Vagina (tissue), 2 donors: ENCODE measurements at places on chromosomes 6 and 20.

- no peaks in the 10 kb centered on the region for H3K4me1 ChIP-seq
- DNase-seq, result no peak
- no peak overlapping the region for H3K4me3 ChIP-seq
Measured at GRCh38 chr6:15628499-15629131, 34.2 kb downstream of the DTNBP1 start.

GRCh38 chr6:27893836-27894807, 18.1 kb downstream of the OR2B2 start:
- peaks cover 39% of the 10 kb centered on the region for H3K4me1 ChIP-seq
- H3K27me3 ChIP-seq, result no peaks in the 10 kb centered on the region
- H3K4me3 ChIP-seq, result peak overlapping the region; percentile 66
- peak overlapping the region; percentile 91 for H3K27ac ChIP-seq

- H3K4me1 ChIP-seq, result no peaks in the 10 kb centered on the region
- H3K27me3 ChIP-seq, result no peaks in the 10 kb centered on the region
- H3K27ac ChIP-seq, result no peak overlapping the region
- no peak for DNase-seq
- H3K4me3 ChIP-seq, result no peak overlapping the region
Measured at GRCh38 chr6:26206868-26207801, 119.9 kb downstream of the HFE start.

DNA sequence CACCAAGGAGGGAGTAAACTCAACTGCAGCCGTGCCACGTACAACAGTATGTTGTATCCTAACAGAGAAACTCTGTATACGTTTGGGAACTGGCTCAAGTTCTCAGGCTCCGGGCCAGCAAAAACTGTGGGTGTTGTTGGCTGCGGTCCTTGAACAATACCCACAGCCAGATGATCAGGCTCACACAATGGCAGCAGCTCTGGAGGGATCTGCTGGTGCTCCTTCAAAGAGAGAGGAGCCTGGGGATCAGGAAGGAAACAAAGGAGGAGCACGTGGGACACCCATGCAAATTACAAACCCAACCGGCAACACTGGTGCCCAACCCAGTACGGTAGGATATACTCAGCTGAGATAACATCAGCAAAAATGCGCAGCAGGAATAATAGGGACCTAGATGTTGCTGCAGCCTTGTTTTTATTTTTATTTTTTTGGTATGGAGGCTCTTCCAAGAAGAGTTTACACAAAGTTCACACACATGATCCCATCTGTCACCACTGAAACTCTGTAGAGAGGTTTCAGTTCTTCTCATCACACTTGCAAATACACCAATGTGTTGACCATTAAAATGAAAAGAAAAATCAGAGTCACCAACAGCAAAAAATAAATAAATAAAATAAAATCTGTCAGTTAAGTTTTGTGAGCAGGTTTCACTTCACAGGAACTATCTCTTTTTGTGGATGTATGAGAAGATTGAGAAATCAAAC, 41.2 kb upstream of the PDE10A start:
- H3K27me3 ChIP-seq, result no peaks in the 10 kb centered on the region
- H3K36me3 ChIP-seq, result no peaks in the 10 kb centered on the region
- H3K27ac ChIP-seq, result no peak overlapping the region
- H3K4me1 ChIP-seq, result peaks cover 8% of the 10 kb centered on the region
- H3K4me3 ChIP-seq, result no peak overlapping the region

DNA sequence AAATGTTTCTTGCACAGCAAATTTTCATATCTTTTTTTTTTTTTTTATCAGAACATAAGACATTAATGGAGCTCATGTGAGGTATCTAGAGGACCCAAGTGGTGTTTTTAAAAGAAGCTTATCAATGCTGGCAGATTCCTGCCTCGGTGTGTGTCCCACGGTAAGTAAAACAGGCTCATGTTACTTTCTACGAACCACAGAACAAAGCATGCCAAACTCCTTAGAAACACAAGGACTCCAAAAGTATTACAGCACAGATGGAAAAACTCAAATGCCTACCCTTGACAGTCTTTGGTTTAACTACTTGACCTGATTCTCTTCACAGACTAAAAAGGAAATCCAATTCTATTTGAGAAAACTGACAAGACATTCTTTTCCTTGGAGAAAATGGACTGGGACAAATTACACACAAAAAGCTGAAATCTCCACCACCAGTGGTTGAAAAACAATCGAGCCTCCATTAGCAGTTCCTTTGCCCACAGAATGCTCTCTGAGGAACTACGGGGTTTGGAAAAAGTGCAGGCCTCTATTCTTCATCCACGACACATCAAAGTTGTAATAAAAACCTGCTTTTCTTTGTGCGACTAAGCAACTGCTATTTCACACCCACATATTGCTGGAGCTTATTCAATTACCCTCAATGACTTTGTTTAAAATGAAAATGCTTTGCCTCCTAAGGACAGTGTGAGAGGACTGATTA, 5.4 kb downstream of the METTL24 start:
- H3K4me1 ChIP-seq, result peaks cover 6% of the 10 kb centered on the region
- peak overlapping the region; percentile 50 for H3K27ac ChIP-seq
- DNase-seq, result no peak

GRCh38 chr6:22929311-22929985, 360.1 kb downstream of the HDGFL1 start:
- no peaks in the 10 kb centered on the region for H3K27me3 ChIP-seq
- H3K4me3 ChIP-seq, result no peak overlapping the region
- no peak for DNase-seq
